H1 (cell line): ENCODE measurements at places on chromosomes 5 and 9. TPM values are rescaled to one million over a fixed set of nuclear protein-coding genes. Genes with fewer than 3 reads are reported as not detected.

GRCh38 chr5:69359699-69360098, 9.6 kb downstream of the AK6 start:
- no peak for DNase-seq

DNA sequence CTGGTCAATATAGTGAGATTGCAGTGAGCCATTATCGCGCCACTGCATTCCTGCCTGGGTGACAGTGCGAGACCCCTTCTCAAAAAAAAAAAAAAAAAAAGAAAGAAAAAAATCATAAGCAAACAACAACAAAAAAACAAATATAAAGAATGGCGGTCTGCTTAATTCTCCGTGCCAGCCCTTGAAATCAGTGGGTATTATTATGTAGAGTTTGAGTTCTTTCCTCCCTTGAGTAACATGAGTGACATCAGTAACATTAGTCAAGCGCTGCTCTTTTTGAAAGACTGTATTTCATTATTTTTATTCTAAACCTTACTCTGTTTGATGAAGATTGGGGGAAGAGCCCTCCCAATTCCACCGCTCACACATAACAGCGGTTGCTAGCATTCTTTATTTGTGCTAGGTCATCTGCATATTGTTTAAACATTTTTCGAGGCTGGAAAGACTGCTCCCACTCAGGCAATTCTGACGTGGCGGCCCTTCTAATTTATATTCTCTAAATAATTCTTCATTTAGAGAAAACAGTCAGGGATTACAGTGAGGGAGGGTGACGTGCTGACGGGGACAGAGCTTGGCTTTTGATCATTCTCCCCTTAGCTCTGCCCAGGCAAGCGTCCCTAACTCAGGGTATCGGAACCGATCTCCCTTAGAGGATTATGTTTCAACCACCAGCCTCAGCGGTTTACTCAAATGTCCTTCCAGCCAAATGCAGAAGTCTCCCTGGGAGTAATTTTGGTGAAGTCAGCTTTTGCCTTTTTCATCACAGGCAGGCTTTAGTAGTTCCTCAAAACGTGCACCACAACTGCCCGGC, 860 bp upstream of the MARCHF6 start:
- DNase-seq = no peak

DNA sequence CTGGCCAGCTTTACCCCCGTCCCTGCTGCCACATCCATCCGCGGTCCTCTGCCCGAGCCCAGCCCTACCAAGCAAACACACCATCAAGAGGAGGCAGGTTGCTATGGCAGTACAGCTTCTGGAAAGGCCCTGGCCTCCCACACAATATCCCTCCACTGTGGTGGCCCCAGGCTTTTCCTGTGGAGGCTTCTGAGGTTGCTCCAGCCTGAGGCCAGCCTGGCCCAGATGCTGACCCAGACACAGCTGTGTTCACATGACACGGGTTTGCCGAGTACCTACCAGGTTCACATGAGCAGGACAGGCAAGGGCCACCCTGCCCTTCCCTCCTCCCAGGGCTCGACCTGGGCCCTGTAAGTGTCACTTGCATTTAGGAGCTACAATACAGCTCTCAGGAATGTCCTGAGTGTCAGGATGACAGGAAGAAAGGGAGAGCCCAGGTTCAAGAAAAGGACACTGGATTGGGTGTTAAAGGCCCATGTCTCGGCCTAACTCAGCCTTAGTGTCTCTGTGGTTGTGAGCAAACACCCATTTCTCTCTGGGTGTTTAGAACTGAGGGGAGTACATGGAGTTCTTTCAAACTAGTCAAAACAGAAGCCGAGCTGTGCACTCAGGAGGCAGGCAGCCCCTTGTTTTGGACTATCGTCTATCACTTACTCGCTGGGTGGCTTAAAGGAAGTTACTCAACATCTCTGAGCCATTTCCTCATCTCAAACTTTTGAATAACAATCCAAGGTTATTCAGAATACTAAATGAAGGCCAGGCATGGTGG, 40.2 kb downstream of the NAIF1 start:
- no peak for DNase-seq

DNA sequence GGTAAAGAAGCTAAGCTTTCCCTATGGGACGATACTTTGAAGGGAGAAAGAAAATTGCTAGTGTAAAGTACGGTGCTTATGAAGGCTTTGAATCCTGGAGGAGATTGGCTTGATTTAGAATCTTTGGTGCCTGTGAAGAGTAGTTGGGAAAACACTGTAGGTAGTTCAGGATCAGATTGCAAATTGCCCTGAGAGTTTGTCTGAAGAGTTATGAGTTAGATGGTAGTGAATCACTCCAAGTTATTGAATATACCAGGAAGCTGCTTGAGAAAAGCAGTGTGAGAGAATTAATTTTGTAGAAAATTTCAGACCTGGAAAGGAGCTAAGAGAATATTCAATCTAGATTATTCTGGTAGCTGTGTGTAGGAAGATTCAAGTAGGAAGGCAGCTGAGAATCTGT, 11.5 kb downstream of the MAN2A1 start:
- DNase-seq = no peak

GRCh38 chr5:117013280-117013877, 438.8 kb upstream of the SEMA6A start:
- no peak for DNase-seq

GRCh38 chr5:156715287-156715686, 134.8 kb upstream of the PPP1R2B start:
- no peak for DNase-seq

DNA sequence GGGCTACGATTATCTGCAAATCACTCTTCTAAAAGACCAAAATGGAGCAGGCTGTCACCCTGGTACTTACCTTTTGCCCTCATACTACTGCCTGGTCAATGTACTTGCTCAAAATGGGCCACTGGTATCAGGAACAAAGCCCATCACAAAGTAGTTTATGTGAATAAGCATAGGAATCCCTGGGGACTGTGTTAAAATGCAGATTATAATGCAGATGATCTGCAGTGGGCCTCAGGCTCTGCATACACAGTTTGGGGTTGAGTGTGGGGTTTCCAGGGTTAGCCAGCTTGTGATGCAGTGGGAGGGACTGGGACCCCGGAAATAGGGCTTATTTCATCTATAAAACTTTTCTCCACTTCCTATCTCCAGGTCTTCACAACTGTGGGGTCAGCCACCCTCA, 173.1 kb downstream of the HSD17B3 start:
- no peak for DNase-seq

DNA sequence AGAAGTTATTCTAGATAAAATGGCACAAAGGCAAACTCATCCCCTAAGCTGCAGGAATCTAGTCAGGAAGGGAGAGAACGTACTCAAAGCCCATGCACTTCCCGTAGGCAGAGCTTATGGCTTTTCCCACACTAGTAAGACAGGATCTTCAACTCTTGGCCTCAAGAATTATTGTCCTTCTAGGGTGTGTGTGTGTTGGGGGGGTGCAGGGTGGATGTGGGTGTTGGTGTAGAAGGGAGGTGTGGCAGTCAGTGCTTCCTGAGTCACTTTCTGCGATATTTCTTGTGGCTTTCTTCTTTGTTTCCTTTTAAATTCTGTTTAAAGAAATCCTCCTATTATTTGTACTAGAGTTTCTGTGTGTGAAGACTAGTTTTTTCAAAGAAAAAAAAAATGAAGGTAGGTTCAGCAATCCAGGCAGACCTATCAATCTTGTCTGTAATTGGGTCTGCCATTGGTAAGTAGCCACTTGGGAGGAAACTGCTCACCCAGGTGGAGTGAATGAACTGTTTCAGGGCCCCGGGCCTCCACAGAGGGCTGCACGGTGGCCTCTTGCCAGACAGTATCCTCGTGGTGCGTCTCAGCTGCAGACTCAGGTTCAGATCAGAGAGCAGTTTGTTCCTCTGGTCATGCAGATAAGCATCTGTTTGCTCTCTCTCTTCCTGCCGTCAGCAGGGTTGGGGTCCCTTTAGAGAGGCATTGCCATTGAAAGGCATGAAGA, 131.9 kb downstream of the NPR3 start:
- no peak for DNase-seq

DNA sequence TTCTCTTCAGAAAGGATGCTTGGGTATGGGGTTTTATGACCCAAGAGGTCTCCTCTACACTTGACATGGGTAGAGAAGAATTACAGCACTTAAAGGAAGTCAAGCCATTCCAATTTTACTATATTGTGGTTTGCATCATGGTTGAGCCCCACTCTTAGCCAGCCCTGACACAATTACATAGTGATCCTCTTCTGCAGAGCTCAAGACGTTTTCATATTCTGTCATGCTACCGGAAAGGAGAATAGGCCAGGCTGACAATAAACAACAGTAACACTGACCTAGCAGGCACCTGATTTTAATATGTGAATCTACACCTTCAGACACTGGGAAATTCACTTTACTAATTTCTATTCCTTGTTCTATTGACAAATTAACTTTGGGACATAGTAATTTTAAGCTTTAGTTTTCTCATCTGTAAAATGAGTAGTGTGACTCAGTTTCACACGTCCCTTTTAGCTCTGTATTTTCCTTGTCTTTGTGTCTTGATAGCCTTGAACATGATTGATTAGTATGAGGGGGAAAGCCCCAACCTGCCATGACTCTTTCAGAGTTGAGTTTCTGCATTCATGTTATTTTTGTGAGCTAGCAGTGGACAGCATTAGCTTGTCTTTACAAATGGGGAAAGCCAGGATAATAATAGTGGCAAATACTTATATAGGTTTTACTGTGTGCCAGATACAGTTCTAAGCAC, 83.8 kb downstream of the SV2C start:
- DNase-seq = no peak

GRCh38 chr5:67679184-67679841, 482.7 kb upstream of the CD180 start:
- no peak for DNase-seq

GRCh38 chr5:64229163-64229774, 63.6 kb downstream of the RNF180 start:
- no peak for DNase-seq

GRCh38 chr5:52789378-52789777, 1.7 kb downstream of the ITGA1 start:
- DNase-seq = no peak

GRCh38 chr5:179205277-179205676, 140.0 kb downstream of the ADAMTS2 start:
- DNase-seq = no peak

- no peak for DNase-seq
Measured at GRCh38 chr5:40826489-40827187, 8.4 kb downstream of the RPL37 start.

- no peak for DNase-seq
Measured at GRCh38 chr5:17213938-17214337, 3.5 kb upstream of the BASP1 start.

GRCh38 chr5:52759331-52759730, 28.4 kb upstream of the ITGA1 start:
- no peak for DNase-seq

The PCDHB9 gene
- total RNA-seq = 1.6 and 3.8 TPM in 2 replicates

The NSUN2 gene
- total RNA-seq = 94.7 and 96.5 TPM in 2 replicates

The TMOD1 gene
- 0.88 and 1.1 TPM in 2 replicates for total RNA-seq

The MSMP gene
- total RNA-seq = not detected in 2 replicates
